ENCODE measurements at places on chromosomes 6 and 20.
A peak's percentile ranks its signal among the peaks of the same experiment; 100 is the strongest.

- no peak for DNase-seq
Observed at GRCh38 chr20:37781626-37782025, 87.8 kb downstream of the CTNNBL1 start.

- DNase-seq: no peak
Observed at GRCh38 chr20:19415786-19416185, 203.3 kb downstream of the SLC24A3 start.

GRCh38 chr6:31400467-31401289 lies 2.7 kb upstream of the MICA start:
- peak; percentile 71 for DNase-seq

DNA sequence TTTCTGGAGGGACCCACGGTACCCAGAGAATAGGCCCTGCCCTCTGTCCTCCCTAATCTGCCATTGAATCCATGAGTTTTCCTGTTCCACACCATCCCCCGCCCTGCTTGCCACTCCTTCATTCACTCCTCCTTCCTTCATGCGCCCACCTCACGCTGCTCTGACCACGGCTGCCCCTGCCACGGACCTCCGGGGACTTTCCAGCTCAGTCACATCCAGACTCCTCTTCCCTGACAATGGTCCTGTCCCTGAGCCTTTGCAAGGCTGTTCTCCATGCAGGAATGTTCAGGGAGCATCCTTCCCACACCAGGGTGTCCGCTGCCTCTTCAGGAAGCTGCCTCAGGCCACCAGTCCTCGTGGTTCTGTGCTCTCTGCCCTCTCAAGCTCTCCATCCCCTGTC lies 25.9 kb downstream of the GLP1R start:
- DNase-seq: no peak

GRCh38 chr20:36720510-36720909 lies 25.4 kb downstream of the NDRG3 start:
- DNase-seq: peak; percentile 9

GRCh38 chr6:42532038-42532669 lies 31.7 kb upstream of the UBR2 start:
- peak; percentile 65 for DNase-seq

- no peak for DNase-seq
Observed at GRCh38 chr6:11097476-11097875, 3.8 kb downstream of the SMIM13 start.

DNA sequence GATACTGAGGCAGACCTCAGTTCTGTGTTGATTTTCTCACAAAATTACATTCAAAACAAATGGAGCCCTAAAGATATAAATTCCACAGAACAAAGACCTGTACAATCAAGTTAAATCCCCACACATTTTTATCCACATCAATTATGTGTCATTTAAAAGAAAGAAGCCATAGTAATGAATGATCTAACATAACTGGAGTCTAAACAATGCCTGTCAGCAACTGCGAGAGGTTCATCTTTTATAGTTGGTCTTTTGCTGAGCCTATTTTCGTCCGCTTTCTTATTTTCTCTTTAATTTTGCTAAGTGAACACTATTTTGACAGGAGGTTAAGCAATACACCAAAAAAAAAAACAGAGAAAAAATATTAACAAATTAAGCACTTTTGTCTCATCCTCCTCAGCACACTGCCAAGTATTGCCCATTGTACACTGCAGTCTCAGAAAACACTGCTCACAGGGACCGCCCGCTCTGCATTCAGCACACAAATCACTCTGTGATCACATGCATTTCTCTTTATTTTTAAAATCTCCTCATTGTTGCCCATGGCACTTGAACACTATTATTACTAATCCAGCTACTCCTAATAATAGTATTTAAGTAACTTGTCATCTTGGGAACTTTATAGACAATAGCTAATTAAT lies 140.8 kb downstream of the BTBD9 start:
- DNase-seq: no peak

DNA sequence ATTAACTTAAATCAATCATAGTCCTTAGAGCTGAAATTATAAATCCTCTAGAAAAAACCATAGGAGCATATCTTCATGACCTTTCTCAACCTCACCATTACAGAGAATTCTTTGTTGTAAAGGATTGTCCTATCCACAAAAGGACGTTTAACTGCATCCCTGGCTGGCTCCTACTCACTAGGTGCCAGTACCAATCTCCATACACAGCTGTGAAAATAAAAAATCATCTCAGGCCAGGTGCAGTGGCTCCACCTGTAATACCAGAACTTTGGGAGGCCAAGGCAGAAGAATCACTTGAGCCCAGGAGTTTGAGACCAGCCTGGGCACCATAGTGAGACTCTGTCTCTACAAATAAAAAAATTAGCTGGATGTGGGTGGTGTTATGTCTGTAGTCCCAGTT lies 89.9 kb downstream of the PDSS2 start:
- DNase-seq: no peak

DNA sequence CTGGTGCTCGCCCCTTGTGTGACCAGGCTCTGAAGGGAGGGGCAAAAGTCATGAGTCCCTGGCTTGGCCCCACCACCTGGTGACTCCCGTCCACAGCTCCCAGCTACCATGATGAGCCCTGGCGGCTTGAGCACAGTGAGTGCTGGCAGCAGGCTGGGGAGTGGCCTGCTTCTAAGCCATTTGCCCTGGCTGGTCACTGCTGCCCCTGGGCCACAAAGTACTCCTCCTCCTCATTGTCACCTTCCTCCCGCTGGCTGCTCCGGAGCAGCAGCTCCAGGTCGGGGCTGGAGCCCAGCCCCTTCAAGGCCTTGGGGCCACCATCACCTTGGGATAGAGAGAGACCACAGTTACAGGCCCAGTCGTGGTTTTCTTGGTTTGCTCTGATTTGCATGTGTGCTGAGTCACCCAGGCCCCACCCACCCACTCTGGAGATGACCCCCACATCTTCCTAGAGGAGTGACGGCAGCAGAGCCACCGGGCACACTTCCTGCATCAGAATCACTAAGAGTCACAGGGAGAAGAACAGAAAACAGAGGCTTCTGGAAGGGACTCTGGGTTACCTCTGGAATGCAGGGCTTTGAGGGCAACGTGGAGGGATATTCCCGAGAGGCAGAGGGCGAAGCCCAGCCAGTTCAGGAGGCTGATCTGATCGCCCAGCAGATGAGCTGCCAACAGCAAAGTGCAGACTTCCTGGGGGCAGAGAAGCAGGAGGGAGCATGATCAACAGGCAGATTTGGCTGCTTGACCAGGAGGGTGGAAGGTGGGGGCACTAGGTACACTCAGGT lies 42.1 kb upstream of the CDH22 start:
- DNase-seq: peak; percentile 68

DNA sequence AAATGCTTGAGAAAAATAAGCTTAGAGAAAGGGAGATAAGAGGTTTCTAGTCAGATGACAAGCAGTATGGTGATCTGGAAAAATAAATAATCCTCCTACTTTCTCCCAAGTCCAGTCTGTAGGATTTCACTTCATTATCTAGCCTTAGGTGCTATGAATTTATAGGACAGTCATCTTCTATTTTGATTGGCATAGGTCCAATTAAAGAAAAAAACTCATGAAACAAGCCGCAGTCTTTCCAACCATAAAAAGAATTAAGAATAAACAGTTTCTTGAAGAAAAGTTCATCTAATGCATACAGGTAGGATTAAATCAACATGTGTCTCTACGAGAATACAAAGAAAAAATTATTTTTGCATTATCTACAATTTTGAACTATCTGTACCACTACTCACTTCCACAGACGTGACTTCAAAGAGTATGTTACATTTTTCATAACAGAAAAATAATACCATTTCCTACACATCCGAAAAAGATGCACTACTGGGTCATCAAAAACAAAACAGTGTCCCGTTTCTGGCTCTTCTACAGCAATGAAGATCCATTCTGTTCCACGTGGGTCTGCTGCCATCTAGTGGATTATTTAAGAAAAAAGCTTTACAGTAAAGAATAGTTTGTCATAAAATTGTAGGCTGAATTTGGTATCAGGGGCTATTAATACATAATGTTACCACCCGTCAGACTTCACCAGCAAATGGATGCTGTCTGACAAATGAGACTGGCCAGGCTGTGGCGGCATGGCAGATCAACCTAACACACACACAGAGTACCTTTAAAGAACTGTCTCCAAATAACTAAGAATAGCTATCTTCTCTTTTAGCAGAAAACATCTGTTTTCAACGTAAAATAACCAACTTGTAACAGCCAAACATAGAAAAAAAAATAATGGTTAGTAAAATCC lies 28.9 kb downstream of the STX7 start:
- peak; percentile 65 for DNase-seq

DNA sequence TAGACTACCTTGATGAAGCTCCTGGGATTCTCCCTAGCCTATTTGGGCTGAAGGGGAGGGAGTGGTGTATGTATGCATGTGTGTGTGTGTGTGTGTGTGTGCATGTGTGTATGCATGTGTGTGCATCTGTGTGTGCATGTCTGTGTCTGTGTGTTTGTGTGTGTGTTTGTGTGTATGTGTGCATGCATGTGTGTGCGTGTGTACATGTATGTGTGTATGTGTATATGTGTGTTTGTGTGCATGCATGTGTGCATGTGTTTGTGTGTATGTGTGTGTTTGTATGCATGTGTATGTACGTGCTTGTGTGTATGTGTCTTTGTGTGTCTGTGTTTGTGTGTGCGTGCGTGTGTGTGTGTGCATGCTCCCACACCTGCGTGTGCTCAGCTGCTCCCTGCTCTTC lies 15.4 kb downstream of the FGD2 start:
- DNase-seq: no peak

DNA sequence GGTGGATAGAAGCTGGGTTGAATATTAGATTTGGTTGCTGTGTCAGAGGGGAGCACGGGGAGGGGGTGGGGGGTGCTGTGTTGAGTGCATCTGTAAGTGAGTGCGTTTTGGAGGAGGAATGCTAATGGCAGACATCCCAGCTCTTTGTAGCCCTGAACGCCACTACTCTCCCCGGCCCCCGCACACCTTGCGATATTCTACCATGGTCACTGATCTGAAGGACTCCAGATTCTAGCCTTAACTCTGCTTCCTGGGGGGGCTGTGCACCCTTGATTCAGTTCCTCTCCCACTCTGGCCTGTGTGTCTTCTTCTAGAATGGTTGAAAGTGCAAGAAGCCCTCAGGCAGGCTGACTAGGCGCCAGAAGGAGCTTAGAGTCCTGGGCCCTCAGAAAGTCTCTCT lies 7.1 kb downstream of the GLP1R start:
- no peak for DNase-seq

GRCh38 chr6:170405311-170405975 lies 98.9 kb downstream of the FAM120B start:
- DNase-seq: peak; percentile 78

DNA sequence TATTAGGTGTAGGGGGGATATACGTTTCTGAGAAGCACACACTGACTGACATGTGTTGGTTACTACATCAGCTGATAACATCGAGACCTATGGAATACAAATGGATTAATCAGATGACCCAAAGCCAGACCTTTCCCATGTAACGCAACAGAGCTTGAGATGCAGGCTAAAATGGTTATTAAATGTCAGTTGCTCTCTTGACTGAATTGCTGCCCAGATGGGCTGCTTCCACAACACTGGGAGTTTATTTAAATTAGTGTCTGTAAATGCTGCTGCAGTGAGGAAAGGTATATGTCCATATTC lies 298.8 kb downstream of the PHACTR1 start:
- DNase-seq: no peak

DNA sequence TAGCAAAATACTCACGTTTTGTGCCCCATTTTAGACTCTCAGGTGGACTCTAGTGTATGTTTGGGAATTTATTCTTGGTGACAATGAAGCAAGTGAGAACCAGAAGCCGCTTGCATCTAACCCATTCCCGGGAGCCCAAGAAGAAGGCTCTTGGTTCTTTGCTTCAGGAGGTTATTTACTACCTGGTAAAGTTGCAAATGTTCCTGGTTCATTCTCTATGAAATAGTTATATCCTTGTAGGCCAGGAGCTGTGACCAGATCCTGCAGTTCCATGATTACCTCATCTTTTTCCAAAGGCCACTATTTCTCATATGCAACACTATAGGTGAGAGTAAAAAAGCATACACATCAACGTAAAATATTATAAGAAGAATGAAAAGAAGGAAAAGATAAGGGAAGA lies 60.9 kb upstream of the FABP7 start:
- DNase-seq: no peak

- DNase-seq: peak; percentile 86
Observed at GRCh38 chr6:113997116-113997515, 26.2 kb upstream of the HDAC2 start.

DNA sequence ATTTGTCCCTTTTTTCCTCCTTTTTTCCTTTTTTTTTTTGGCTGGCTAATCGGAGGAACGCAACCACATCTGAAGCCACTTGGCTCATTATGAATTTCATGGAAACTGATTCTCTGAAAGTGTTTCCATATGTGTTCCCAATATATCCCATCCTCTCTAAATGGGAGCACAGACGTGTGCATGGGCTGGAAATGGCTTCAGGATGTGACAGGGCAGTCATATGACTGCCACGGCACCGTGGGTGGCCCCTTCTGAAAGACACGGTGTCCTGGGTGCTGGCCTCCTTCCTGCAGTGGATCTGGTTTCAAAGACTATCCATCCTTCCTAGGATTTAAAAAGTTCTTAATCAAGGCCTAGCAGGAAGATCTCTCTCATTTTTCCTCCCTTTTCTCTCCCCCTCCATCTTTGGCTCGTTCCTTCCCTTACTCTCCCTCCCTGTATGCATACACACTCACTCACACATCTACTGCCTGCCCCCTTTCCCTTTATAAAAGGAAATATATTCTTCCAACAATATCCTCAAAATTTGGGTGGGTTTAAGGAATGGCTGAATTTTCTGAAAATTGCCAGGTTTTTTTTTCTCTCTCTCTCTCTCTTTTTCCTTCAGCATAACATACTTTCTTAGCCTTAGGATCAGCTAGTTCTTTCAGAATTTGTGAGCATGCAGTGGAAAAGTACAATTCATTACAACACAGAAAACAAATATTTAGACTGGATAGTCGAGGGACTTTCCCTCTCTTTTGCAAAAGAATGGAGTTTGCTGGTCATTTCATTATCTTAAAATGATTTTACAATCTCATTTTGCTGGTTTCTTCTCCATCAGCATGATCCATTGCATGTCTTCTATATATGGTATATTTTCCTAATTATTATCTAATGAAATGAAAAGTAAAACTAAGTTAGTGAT lies 161.2 kb upstream of the SUPT3H start:
- no peak for DNase-seq

- no peak for DNase-seq
Observed at GRCh38 chr20:51258582-51259165, 235.8 kb upstream of the KCNG1 start.
